Suppressor macrophage treated with lipopolysaccharide for 1 hour (primary cell): ENCODE measurements at places on chromosomes 5 and 9.
A peak's percentile ranks its signal among the peaks of the same experiment; 100 is the strongest.

GRCh38 chr9:129547063-129547462 is 73.8 kb downstream of the C9orf50 start:
- peak; percentile 23 for DNase-seq

- DNase-seq, result no peak
These were observed 118.4 kb downstream of the PLK2 start for GRCh38 chr5:58341476-58341875.

DNA sequence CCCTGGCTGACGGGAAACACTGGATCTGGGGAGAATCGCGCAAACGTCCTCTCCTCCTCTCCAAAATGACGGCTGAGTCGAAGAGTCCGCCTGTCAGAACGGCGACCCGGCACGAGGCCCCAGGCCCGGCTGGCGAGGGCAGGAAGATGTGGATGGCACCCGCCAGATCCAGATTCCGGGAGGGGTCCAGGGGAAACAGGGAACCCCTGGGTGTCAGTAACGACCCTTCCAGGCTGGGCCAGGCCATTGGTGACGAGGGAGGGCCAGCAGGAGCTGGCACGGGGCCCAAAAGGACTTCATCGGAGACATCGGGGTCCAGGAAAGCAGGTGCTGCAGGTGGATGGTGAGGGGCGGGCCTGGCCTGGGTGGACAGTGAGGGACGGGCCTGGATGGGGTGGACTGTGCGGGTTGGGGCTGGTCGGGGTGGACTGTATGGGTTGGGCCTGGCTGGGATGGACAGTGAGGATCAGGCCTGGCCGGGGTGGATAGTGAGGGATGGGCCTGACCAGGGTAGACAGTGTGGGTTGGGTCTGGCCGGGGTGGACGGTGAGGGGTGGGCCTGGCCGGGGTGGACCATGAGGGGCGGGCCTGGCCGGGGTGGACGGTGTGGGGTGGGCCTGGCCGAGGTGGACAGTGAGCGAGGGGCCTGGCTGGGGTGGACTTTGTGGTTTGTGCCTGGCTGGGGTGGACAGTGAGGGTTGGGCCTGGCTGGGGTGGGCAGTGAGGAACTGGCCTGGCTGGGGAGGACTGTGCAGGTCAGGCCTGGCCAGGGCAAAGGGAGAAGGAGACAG is 14.0 kb downstream of the SLC6A3 start:
- DNase-seq, result no peak

DNA sequence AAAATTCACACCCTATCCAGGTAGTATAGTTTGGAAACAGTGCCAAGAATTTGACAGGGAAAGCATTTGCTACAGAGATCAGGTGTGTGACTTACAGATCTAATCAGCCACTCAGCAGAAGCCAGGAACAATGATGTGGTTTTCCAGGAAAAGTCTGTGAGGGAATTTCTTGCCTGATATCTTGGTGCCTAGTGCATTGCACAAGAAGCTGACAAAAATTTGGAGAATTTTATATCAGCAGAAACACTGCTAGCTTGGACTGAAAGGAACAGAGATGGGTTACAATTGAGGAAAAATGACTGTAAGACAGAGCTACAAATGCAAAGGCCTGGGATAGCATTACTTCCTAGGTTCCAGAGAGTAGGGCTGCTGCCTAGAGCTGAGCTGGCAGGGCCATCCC is 658.1 kb upstream of the CHD1 start:
- no peak for DNase-seq
